ENCODE measurements at places on chromosomes 1 and 21.

DNA sequence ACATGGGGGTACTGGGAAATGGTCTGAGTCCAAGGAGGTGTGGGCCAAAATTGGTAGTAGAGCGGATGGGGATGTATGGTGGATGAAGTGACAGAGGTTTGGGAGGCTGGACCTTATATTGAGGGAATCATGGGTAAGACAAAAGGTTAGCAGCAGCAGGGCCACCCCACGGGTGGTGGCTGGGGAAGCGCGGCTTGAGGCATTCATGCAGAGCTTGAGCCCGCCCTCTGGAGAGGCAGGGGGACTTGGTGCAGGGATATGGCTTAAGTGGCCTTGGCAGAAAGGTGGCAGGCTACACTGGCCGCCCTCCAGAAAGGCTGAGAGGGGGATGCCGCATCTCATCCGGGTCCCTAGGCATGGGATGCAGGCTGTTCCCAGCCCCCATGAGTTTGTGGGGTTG, 31.5 kb downstream of the HMGB4 start:
- DNase-seq = no peak

GRCh38 chr21:26047279-26047967, 123.1 kb downstream of the APP start:
- DNase-seq = no peak

- DNase-seq = no peak
These were observed 2.0 kb upstream of the GJA5 start for GRCh38 chr1:147762233-147763024.

GRCh38 chr21:45912611-45913417, 68.8 kb upstream of the COL6A1 start:
- DNase-seq = no peak

DNA sequence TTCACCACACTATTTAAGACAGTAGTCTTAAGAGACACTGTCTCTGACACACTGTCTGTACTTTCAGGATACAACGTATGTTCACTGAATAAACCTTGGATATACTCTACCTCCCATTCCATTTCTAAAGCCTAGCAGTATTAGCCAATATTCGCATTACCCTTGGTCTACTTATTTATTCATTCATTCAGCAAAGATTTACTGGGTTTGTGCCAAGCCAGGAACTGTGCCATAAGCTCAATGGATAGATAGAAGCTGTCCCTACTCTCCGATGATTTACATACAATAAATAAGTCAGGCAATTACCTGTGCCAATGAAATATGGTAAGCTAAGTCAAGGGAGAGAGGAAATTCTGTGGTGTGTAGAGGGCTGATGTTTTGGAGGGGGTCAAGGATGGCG, 195.2 kb upstream of the RAB4A start:
- no peak for DNase-seq

DNA sequence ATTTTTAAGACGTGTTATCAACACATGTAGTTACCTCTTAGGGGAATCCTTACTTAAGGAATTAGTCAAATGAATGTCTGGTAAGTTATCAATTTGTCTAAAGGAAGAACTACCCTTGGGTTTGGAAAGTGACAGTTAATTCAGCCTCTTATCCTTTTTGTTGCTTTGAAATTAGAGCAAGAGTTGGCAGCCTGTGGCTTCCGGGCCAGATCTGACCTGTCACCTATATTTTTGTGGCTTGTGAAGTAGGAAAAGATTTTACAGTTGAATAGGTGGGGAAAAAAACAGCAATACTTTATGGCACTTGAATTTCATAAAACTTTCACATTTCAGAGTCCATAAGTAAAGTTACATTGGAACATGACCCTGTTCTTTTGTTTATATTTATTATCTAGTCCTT, 5.5 kb downstream of the MRPS6 start:
- no peak for DNase-seq

DNA sequence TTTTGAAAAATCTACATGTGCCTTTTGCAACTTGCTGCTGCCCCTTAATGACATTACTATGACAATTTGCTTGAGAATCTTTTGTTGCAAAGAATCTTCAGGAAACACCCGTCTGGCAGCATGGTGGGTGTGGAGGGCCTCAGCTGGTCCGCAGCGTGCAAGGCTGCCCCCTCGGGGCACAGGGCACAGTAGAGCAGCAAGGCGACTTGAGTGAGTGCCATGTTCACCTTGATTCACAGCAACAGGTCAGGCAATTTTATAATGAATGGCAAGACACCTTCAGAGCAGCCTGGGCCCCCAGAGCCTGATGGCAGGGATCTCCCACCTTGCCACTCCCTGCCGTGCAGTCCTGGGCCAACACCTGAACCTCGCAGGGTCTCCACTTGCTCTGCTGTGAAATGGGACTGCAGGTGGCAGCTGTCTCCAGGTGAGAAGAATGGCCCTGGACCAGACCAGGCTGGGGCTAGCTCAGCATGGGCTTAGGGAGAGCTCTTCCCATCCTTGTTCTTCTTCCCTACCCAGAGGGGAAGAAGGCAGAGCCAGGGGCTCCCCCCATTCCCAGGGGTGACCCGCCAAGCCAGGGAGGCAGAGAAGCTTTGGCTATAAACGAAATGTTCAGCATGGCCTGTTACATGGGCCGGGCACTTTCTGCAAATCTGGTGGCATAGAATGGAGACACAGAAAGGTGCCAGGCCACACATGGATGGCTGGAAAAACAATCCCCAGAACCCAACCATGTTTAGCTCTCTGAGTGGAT, 34.5 kb upstream of the ACTRT2 start:
- DNase-seq = no peak

Data from HS-27A (cell line).